CD4-positive, alpha-beta T cell treated with Interleukin-10 for 1 hour (primary cell): ENCODE measurements at places on chromosomes 4 and X.

GRCh38 chr4:53497487-53498244, 93.6 kb downstream of the LNX1 start:
- no peak for DNase-seq

- DNase-seq, result no peak
Measured at GRCh38 chrX:15985937-15986336, 131.3 kb upstream of the AP1S2 start.

- no peak for DNase-seq
Measured at GRCh38 chr4:7595934-7596461, 161.3 kb upstream of the PSAPL1 start.

DNA sequence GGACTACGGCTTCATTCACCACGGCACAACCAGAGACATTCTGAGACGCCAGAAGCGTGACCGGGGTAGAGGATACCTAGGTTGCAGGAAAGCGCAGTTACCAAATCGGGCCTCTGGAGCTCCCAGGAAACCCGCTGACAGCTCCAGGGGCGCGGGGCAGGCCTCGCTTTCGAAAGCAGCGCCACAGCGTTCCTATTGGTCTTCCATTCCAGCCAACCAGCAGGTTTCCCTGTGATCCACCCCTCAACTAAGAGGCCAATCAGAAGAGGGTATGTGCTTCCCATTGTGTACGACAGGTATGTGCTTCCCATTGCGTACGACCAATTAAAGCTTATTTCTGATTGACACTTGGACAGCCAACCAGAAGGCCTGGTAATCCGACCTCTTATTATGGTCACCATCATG, 14.9 kb downstream of the SNX12 start:
- DNase-seq, result peak; percentile 27

- DNase-seq, result peak; percentile 5
Measured at GRCh38 chrX:119495734-119496726, 27.8 kb downstream of the SLC25A5 start.

GRCh38 chrX:30659421-30659820, 6.2 kb downstream of the GK start:
- DNase-seq, result no peak

- peak; percentile 55 for DNase-seq
Measured at GRCh38 chr4:1793496-1793840, 375 bp downstream of the FGFR3 start.

- DNase-seq, result no peak
Measured at GRCh38 chr4:56234098-56234497, 153.2 kb downstream of the AASDH start.

GRCh38 chrX:968148-968965, 244.1 kb downstream of the CRLF2 start:
- no peak for DNase-seq

- DNase-seq, result no peak
Measured at GRCh38 chrX:103517246-103517645, 2.0 kb downstream of the RAB40A start.

DNA sequence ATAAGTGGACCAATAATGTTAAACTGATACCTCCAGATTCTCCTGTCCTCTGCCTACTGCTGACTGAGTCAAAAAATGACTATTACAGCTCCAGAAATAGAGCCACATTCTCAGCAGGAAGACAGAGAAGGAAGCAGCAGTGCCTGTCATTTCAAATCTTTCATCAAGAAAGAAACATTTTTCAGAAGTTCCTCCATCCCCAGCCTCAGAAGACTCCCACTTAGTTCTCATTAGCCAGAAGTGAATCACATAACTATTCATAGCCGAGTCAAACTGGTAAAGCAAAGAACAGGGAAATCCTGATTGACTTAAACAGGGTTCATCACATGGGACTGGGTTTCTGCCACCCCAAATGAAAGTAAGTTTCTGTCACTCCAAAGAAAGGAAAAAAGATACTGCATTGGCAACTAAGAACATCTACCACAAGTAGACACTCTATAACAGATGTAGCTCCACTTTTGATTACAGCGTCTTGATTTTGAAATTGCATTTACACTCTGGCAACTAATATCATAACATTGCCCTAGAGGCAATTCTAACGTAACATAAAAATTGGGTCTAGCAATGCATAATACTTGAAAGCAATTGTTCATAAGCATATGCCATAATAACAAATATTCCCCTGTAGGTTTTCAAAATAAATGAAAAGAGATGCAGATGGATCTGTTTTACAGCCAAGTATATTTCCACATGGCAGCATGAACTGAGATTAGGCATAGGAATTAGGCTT, 599.8 kb downstream of the GALNTL6 start:
- no peak for DNase-seq

DNA sequence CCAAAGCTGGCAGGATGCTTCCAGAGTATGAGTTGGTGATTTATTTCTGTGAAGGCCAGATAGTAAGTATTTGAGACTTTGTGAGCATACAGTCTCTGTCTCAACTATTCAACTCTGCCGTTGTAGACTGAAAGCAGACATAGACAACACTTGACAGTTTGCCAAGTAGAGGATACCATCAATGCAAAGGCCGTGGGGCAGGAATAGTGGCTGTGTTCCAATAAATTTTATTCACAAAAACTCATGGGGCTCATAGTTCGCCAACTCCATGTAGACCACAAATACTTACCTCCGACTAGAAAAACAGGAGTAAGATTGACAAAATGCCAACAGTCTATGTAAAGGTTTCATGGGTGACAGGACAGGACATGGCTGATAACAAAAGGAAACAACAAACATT, 3.7 kb upstream of the PIR start:
- DNase-seq, result no peak

DNA sequence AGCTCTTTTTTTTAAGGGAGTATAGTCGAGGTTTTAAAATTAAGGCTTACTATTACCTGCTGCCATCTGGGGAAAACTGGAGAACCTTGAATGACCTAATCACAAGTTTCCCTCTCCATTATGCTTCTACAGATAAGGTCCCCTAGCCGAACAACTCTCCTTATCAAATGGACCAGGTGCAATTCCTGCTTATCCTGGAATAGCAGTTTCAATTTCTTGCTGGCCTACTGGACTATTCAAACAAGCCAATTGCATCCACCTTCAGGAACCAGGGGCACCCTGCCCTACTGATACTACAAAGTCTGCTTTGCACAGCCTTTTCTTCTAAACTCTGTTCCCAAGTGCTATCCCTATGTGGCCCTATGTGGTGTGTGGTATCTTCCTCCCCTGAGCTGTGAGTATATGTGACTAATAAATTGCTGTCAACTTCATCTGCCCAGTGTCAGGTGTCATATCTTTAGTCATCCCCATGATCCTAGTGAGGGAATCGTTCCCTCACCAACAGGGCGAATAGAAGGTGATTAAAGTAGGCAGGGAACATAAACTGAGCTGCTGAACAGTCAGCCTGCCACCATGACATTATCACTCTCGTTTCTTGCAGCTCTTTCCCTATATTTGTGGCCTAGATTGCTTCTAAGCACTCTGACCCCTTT, 128.5 kb downstream of the ATG4A start:
- no peak for DNase-seq

GRCh38 chr4:181030961-181031360, 1212.2 kb upstream of the TENM3 start:
- no peak for DNase-seq
